ENCODE measurements at places on chromosomes 16 and 17.

GRCh38 chr17:7441266-7441665 lies 2.0 kb downstream of the FGF11 start:
- no peak for DNase-seq

DNA sequence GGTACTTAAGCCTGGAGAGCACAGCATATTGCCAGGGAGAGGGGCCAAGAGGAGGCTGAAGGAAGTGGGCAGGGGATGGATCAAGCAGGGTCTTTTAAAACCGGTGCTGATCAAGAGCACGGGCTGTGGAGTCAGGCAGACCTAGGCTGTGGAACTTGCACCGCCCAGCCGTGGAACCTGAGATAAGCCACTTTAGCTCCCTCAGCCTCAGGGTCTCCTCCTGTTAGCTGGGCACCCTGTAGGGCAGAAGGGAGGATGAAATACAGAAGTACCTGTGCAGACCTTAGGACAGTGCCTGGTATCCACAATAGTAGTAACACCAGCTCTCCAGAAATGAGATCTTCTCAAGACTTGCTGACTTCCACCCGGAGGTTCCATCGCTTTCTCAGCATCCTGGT lies 9.3 kb downstream of the ODAD4 start:
- DNase-seq: no peak

- no peak for DNase-seq
These were observed 1.9 kb downstream of the NXPH3 start for GRCh38 chr17:49577650-49577934.

- DNase-seq: no peak
These were observed 38.1 kb downstream of the KATNIP start for GRCh38 chr16:27588057-27588456.

DNA sequence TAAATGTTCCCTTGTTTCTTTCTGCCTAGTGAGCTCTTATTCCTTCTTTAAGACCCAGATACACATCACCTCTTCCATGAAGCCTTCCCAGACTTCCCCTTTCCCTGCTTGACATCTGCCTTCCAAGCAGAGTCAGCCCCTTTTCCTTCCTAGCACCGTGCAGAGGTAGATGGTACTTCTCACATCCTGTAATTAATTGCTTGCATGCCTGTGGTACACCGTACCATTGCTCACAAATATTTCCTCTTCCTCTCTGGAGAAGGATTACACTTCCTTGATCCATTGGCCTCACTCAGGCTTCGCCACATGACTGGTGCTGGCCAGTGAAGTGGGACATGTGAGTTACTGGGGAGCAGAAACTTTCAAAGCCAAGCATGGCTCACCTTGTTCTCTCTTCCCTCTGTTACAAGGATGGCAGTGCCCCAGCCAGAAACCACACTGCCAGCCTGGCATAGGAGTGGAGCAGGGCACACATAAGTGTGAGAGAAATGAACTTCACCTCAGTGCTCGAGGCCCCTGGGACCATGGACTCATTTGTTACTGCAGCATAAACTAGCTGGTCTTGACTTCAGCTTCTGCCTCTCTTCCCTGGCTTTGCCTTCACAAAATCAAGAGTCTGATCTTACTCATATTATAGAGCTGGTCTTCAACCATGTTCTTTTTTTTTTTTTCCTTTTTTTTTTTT lies 44.0 kb downstream of the SOST start:
- DNase-seq: peak; percentile 39
